ENCODE measurements at places on chromosomes 16 and 17.
A peak's percentile ranks its signal among the peaks of the same experiment; 100 is the strongest.

GRCh38 chr17:49928126-49928800 is 40.7 kb upstream of the DLX4 start:
- peak; percentile 30 for DNase-seq

DNA sequence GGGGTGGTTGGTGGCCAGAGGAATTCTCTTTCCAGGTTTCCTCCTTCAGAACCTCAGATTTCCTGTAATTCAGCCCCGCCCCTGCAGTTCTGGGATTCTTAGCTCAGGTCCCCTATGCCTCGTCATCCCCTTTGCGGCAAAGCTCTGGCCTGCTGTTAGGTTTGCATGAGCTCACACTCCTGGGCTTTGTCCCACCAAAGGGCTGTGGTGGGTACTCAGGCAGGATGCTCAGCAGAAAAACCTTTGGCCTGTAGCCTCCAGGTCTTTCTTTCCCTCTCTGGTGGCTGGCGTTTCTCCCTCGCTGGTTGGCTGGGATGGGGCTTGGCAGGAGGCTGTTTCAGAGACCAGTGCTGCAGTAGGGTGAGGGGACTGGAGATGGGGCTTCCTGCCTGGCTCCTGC is 9.6 kb upstream of the PLEKHG4 start:
- DNase-seq: peak; percentile 86

DNA sequence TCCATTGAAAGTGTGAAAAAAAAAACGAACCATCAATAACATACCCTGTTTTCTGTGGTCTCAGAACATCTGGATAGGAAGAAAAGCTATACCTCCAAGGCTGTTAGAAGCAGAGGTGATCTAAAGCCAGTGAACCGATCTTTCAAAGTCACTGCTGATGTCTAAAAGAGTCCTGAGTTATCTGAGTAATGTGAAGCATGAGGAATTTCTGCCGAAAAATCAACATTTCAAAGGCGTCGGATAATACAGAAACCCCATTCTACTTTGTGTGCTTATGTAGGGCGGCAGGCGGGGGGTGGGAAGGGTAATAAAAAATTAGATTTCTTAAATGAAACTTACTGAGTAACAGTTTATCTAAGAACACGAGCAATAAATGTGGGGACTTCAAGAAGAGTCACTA is 3.9 kb downstream of the XYLT1 start:
- no peak for DNase-seq

GRCh38 chr16:4667203-4667963 is 26.0 kb upstream of the NUDT16L1 start:
- DNase-seq: no peak

- peak; percentile 87 for DNase-seq
These were observed 265.5 kb downstream of the PARN start for GRCh38 chr16:14364386-14365199.

DNA sequence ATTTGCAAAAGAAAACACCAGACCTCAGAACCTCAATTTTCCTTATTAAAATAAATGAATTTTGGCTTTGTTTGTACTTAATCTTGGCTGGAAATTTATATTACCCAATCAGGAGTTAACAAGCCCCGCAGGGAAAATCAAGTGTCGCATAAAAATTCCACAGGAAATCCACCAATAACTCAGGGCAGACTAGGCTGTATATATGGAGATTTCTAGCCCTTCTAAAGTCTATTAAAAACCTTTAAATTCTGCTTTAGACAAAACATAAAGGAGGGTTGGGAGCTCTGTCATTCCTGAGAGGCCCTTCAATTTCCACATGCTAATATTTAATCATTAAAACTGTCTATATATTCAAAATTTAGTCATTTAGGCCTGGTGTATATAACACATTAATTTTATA is 434.7 kb downstream of the CDH11 start:
- no peak for DNase-seq

Measured in ELR (cell line).